ENCODE measurements at places on chromosomes 7 and 10.

GRCh38 chr7:156895024-156895780, 2.2 kb upstream of the LMBR1 start:
- DNase-seq, result no peak

DNA sequence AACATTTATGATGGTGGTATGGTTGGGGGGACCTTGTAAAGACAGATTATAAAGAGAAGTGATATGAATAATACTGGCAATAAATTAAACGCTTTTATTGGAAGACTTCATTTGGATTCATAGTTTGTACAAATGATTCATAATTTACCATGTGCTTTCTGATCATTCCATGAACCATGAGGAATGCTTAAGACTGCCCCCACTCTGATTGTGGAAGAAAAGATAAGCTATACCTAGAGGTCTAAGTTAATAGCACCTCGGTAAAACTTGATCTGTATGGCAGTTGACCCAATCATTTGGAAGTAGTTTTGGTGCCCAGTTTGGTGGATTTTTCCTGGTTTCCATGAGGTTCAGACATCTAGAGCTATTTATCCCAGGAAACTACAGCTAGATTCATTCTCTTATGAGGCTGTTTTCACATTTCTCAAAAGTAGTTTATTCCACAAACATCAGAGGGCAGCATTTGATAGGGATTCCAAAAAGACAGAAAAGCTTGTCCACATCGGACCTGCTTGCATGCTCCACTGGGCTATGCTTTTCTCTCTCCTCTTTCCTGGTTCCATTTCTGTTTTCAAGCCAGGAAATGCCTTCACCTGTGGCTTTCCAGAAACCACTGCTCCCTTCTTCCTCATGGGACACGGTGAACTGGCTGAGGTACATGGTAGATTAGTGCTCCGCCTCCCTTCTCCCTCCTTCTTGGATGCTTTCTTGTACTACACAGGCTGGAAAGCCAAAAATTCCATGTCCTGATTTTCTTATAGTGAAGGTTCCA, 29.2 kb downstream of the TFAM start:
- DNase-seq, result no peak

- no peak for DNase-seq
Measured at GRCh38 chr10:106410331-106410730, 754.2 kb downstream of the SORCS1 start.

GRCh38 chr7:148866362-148866761, 17.7 kb downstream of the EZH2 start:
- DNase-seq, result no peak

- DNase-seq, result no peak
Measured at GRCh38 chr10:7094781-7095180, 316.1 kb downstream of the SFMBT2 start.

Measured in NCI-H1105 (cell line).